ENCODE measurements at places on chromosomes 2 and 18. TPM values are rescaled to one million over a fixed set of nuclear protein-coding genes. Genes with fewer than 3 reads are reported as not detected.

DNA sequence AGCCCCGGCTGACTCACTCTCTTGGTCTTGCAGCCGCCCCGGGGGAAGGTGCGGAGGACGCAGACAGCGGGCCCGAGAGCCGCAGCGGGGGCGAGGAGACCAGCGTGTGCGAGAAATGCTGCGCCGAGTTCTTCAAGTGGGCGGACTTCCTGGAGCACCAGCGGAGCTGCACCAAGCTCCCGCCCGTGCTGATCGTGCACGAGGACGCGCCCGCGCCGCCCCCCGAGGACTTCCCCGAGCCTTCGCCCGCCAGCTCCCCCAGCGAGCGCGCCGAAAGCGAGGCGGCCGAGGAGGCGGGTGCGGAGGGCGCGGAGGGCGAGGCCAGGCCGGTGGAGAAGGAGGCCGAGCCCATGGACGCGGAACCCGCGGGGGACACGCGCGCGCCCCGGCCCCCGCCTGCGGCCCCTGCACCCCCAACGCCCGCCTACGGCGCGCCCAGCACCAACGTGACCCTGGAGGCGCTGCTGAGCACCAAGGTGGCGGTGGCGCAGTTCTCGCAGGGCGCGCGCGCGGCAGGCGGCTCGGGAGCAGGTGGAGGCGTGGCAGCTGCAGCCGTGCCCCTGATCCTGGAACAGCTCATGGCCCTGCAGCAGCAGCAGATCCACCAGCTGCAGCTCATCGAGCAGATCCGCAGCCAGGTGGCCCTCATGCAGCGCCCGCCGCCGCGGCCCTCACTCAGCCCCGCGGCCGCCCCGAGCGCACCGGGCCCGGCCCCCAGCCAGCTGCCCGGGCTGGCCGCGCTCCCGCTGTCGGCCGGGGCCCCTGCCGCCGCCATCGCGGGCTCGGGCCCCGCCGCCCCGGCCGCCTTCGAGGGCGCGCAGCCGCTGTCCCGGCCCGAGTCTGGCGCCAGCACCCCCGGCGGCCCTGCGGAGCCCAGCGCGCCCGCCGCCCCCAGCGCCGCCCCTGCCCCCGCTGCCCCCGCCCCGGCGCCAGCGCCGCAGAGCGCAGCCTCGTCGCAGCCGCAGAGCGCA lies 12.7 kb downstream of the SALL3 start:
- H3K4me3 ChIP-seq, result no peak overlapping the region
- H3K27me3 ChIP-seq, result peaks cover 34% of the 10 kb centered on the region
- no peaks in the 10 kb centered on the region for H3K4me1 ChIP-seq
- H3K27ac ChIP-seq, result no peak overlapping the region

GRCh38 chr2:205712508-205712907 lies 30.2 kb downstream of the NRP2 start:
- no peak for DNase-seq
- H3K4me1 ChIP-seq, result peaks cover 42% of the 10 kb centered on the region
- H3K4me3 ChIP-seq, result no peak overlapping the region
- H3K27ac ChIP-seq, result no peak overlapping the region

DNA sequence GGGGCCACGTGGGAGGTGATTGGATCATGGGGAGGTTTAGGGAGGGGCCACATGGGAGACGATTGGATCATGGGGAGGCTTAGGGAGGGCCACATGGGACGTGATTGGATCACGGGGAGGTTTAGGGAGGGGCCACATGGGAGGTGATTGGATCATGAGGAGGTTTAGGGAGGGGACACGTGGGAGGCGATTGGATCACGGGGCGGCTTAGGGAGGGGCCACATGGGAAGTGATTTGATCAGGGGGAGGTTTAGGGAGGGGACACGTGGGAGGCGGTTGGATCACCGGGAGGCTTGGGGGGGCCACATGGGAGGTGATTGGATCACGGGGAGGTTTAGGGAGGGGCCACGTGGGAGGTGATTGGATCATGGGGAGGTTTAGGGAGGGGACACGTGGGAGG lies 22.5 kb upstream of the SALL3 start:
- H3K27ac ChIP-seq, result no peak overlapping the region
- no peaks in the 10 kb centered on the region for H3K4me1 ChIP-seq
- H3K36me3 ChIP-seq, result no peaks in the 10 kb centered on the region
- H3K27me3 ChIP-seq, result no peaks in the 10 kb centered on the region

DNA sequence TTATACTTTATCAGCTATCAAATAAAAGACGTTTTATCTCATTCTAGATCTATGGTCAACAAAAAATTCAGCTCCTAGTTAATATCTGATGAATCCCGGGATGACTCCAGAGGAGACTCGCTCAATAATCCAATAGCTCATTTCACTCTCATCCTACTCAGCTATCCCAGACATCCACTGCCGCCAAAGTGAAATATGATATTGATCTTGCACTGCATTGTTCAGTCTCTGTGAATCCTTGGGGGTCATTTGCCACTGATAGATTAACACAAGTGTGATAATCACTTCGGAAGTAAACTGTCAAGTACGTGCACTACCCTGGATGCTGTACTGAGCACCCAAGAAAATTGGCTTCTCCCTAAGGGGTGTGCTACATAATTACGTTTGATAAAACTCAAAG lies 249.1 kb downstream of the SUCLG1 start:
- H3K36me3 ChIP-seq, result no peaks in the 10 kb centered on the region
- no peak for DNase-seq
- H3K4me3 ChIP-seq, result no peak overlapping the region
- no peak overlapping the region for H3K27ac ChIP-seq
- H3K27me3 ChIP-seq, result no peaks in the 10 kb centered on the region
- H3K4me1 ChIP-seq, result no peaks in the 10 kb centered on the region

- H3K36me3 ChIP-seq, result no peaks in the 10 kb centered on the region
- peaks cover 6% of the 10 kb centered on the region for H3K27me3 ChIP-seq
- H3K4me1 ChIP-seq, result no peaks in the 10 kb centered on the region
Observed at GRCh38 chr2:2600366-2600765, 269.3 kb upstream of the MYT1L start.

DNA sequence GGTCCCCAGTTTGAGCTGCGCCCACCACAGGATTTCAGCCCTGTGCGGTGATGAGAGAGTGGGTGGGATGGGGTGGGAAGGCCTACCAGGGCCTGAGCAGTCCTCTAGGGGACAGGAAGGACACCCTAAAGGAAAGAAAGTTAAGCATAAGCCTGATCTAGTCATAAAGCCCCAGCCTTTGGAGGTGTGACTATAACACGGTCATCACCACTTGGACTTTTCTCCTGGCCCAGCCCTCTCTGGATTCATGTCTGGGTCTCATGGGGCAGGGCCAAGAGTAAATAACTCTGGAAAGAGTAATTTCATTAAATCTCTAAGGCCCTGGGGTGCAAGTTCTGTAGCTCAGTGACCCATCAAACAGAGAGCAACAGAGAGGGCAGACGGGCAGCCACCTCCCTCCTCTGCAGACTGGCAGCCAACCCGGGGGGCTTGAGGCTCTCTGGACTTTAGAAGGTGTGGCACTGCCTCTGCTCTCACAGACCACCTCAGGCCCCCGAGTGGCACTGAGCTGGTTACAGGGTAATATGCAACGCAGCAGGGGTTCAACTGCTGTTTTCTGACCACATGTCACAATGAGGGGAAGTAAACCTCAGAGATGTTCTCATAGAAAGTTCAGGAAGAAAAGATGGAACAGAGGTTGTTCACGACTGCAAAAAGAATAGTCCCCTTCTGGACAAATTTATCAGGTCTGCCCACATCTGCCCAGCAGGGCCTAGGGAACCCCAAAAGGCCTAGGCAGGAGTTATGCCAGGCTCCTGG lies 41.5 kb downstream of the TGFA start:
- no peak overlapping the region for H3K4me3 ChIP-seq
- no peaks in the 10 kb centered on the region for H3K27me3 ChIP-seq
- DNase-seq, result no peak
- no peaks in the 10 kb centered on the region for H3K4me1 ChIP-seq

- no peaks in the 10 kb centered on the region for H3K36me3 ChIP-seq
- no peak for DNase-seq
- no peak overlapping the region for H3K27ac ChIP-seq
- no peaks in the 10 kb centered on the region for H3K4me1 ChIP-seq
Observed at GRCh38 chr2:214034417-214034816, 376.4 kb upstream of the VWC2L start.

Gene AFF3
- total RNA-seq, result 44.6 TPM

Gene ARL5A
- total RNA-seq, result 56.6 TPM
